ENCODE measurements at places on chromosomes 11 and 22.
A peak's percentile ranks its signal among the peaks of the same experiment; 100 is the strongest.

GRCh38 chr11:109490953-109491635, 69.1 kb downstream of the C11orf87 start:
- DNase-seq, result no peak

- DNase-seq, result no peak
Measured at GRCh38 chr11:1156506-1157340, 1.0 kb upstream of the MUC5AC start.

- DNase-seq, result no peak
Measured at GRCh38 chr11:119875841-119876600, 147.0 kb upstream of the NECTIN1 start.

GRCh38 chr11:18063862-18064434, 17.9 kb upstream of the TPH1 start:
- DNase-seq, result no peak

- DNase-seq, result no peak
Measured at GRCh38 chr11:70381872-70382861, 16.2 kb upstream of the CTTN start.

DNA sequence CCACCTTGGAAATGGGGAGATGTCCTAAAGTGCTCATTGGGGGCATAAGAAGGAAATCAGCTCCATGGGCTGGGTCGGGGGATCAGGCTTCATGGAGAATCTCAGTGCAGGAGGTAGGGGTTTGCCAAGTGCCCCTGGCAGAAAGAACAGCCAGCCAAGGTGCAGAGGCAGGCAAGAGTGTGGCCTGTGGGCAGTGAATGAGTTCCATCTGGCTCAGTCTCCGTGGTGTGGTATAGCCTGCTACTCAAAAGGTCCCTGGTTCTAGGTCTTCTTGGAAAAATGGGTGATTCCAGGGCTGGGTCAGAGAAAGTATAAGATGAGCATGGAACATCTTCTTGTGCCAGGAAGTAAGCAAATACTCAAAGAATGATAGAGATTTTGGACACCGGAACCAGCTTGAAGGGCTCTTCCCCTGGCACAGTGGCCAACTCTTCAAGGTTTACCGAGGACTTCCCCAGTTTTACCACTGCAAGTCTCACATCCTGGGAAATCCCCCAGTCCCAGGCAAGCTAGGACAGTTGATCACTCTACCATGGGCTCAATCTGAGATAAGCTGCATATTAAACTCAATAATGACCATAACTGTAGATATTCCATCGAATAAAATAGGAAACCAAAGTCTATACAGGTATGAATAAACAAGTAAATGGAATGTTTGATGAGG, 10.6 kb upstream of the ARAP1 start:
- DNase-seq, result no peak

GRCh38 chr22:17781319-17782031, 7.2 kb upstream of the BID start:
- DNase-seq, result peak; percentile 14
